Jurkat, Clone E6-1 (cell line): ENCODE measurements at places on chromosomes 2 and 18.
A peak's percentile ranks its signal among the peaks of the same experiment; 100 is the strongest.

DNA sequence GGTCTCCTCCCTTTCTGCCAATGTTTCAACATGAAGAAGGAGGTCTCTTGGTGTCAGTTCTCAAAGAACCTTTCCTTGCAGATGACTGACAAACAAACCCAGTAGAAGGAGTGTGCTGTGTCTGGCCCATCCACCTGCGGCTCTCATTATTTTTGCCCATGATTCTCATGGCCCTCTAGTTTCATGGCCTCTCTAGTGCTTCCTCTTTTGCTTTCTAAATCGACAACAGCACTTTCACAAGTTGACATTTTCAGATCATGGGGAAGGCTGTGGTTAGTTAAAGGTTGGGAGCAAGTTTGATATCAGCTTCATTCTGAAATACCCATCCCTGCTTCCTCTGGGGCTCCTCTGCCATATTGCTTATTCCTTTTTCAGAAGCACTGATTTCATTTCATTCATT is 805.2 kb downstream of the SLC4A3 start:
- DNase-seq = no peak

DNA sequence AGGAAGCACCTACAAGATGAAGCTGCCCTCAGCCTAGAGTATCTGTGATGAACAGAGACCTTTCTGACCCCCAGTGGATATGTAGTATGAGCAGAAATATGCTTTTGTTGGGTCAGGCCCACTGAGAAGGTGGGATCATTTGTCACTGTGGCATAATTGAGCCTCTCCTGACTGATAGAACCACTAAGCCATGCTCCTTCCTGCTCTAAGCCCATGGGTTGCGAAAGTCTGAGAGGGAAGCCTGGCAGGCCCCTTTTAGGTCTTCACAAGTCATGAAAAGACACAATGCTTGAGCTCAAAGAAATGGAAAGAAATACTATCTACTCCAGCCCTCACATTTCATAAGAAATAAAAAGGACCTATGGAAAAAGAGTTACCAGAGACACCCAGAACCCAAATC is 127.7 kb downstream of the TNS1 start:
- no peak for DNase-seq

- DNase-seq = no peak
Measured at GRCh38 chr2:181326661-181327060, 130.5 kb upstream of the ITGA4 start.

GRCh38 chr18:56161566-56162260 is 476.7 kb downstream of the TXNL1 start:
- no peak for DNase-seq

GRCh38 chr2:173043897-173044519 is 31.6 kb upstream of the MAP3K20 start:
- DNase-seq = no peak

GRCh38 chr2:181957668-181958067 is 28.0 kb upstream of the PPP1R1C start:
- DNase-seq = no peak

DNA sequence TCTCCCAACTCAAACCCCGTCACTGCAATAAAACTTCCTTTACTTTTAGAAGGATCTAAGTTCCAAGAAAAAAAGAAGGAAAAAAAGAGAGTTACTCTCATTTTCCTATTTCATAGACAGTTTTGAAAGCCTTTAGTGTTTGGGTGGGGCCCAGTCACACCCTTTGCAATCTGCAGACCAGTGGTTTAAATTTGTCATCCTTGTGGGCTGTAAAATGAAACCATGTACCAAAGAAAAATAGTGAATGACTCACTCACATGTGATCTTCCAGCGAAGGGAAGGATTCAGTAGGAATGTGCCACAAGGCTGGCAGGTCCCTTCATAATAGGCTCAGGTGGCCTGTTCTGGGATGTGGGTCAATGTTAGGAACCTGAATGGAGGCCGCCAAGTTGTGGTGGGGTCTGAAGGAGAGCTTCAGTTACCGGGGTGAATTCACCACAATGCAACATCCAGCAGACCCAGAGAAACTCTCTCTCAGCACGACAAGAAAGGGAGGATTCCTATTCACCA is 28.3 kb downstream of the ANXA4 start:
- no peak for DNase-seq

DNA sequence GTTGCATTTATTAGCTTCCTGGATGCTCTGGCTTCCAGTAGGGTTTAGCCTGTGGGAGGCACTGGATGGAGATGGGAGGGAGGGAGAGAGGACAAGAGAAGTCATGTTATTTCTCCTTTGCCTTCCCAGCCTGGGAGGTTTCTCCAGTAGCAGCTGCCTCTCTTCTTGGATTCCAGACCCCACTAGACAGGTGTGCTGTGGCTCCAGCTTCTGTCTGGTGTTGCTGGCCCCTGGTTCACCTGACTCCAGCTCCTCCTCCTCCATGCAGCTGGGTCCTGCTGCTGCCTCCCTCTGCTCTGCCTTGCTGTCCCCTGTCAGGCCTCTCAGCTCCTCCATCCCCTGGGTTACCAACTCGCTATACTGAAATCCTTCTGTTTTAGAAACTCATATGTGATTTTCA is 188.9 kb upstream of the TNP1 start:
- DNase-seq = no peak

GRCh38 chr18:57438743-57439608 is 3.8 kb downstream of the ONECUT2 start:
- DNase-seq = no peak

DNA sequence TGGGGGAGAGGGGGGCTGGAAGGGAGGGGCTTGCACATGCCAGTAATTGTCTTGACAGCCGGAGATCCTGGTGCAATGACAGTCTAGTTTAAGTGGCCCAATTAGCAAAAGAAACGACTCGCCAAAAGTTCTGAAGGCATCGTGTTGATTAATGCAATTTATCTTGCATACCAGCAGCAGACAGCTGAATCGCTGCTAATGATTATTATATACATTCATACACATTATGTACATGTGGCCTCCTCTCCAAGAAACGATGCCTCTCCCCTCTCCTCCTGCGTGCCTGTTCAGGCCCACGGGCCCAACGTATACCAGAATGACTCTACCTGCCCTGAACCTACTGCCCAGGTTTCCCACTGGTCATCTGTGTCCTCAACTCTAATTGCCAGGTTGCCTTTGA is 214.5 kb downstream of the CELF4 start:
- DNase-seq = no peak

DNA sequence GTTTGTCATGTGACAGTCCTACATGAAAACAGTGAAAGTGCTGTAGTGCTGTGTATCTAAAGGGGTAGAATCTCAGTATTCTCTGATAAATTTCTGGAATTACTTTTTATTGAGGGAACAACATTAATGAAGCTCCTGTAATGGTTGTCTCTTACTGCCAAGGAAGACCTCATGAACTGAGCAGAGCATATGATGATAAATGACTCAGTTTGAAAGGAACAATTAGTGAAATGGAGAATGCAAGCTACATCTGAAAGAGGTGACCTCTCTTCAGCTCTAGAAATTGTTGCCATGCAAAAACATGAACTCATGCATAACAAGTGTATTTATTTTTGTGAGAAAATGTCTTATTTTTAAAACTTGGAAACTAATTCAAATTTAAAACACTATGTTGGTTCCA is 93.6 kb downstream of the SCN9A start:
- no peak for DNase-seq

DNA sequence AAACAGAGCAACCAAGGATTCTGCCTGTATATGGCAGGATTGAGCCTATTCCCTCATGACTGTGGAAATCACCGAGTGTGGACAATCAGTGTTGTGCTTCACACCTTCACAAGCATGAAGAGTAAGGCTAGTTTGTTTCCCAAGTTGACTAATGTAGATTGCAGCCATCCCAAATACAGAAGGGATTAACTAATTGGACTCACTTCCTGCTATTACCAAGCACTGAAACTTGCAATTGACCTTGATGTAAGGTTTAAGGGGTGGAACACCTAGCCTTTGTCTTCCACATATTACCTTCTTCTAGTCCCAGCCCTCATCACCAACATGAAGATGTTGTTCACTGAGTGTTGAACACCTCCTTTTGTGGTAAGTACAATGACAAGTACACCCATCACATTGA is 120.9 kb upstream of the RND3 start:
- DNase-seq = no peak

DNA sequence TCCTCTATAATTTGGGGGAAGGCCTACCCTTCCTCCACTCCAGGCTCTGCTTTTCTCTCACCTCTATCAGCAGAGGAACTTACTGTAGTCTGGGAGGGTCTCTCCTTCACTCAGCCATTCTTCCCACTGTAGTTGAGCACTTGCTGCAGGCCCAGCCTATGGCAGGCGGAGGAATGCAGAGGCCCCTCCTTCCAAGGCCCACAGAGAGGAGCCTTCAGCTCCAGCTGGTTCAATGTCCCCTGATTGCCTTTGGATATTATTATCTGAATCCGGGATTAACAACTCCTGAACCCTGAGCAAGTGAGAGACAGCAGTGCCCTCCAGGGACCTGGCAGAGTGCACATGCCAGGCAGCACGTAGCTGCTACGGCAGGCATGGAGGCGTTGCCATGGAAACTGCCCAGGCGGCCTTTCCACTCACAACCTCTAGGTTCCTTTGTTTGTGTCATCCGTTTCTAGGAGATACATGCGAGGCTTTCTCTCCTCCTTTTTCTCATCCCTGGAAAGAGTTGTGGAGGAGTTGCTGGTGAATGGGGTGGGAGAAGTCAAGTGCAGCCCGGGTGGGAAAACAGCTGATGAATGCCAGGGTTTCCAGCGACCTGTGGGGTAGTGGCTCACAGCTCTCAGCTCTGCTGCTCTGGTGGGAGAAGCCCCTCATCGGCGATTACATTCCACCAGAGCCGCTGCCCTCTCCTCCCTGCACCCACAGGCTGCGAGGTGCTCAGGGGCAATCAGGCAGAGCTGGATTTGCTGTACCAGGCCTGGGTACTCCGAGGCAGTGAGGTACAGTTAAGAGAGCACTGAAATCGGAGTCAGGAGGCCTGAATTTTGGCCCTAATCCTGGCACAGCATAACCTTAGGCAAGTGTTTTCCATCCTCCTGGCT is 55.3 kb upstream of the HK2 start:
- peak; percentile 70 for DNase-seq

GRCh38 chr2:70145144-70145490 is 45.7 kb downstream of the C2orf42 start:
- no peak for DNase-seq

DNA sequence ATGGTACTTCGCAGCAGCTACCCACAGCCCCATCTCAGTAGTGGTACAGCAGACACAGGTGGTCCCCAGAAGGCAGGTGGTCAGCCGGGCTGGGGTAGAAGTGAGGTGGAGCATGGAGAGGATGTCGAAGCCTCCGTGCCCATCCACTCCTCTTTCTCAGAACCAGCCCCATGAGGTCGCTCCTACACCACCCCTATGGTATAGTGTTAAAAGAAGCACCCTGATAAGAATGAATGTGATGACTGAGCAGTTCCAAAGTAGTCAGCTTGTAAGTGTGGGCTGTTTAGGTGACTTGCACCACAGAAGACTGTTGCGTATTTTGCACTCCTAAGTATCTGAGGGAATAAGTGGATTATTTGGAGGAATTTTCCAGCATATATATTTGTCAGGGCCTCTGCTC is 111.3 kb downstream of the WDSUB1 start:
- no peak for DNase-seq

GRCh38 chr2:170972296-170973224 is 43.5 kb downstream of the GORASP2 start:
- DNase-seq = peak; percentile 32
